Effector CD8-positive, alpha-beta T cell (primary cell): ENCODE measurements at places on chromosomes 12 and 14.

- DNase-seq = no peak
Measured at GRCh38 chr12:126554625-126555024, 1489.4 kb downstream of the AACS start.

- DNase-seq = no peak
Measured at GRCh38 chr12:116244001-116244400, 33.5 kb downstream of the MED13L start.

GRCh38 chr12:52389313-52390207, 4.1 kb upstream of the KRT84 start:
- DNase-seq = no peak

GRCh38 chr12:106214571-106214970, 33.2 kb downstream of the CKAP4 start:
- DNase-seq = no peak

DNA sequence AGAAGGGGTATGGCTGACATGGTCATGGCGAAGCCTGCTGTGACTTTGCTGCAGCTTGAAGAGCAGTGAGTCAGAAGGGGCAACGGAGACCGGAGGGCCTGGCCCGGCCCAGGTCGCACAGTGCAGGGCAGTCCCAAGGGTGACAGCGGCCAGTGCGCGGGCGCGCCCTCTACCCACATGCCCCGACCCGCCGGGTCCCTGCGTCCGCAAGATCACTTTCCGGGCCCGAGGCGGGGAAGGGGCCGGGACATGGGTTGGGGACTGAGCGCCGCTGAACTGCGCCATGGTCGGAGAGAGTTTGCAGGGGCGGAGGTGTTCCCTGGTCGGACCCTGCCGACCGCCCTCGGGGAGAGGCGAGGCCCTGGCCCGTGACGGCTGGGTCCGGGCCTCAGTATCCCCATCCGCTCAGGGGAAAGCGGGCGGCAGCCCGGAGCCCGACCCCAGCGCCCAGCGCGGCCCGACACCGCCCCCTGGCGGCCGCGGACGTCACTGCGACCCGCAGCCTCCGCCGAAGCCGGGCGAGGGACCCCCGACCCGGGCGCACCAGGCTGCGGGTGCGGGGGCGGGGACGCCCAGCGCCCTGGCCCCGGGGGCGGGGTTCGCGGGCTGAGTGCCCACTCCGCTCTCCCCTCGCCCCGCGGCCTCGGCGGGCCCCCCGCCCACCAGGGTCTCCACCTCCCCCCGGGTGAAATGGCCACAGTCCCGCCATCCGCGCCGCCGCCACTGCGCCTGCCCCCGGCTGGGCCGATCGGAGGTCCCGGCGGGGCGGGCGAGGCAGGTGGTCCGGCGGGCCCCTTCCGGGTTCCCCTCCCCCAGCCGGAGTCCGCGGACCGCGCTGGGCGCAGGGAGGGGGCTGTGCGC, 7.2 kb upstream of the ANKRD9 start:
- peak; percentile 51 for DNase-seq

GRCh38 chr12:58814036-58814435, 106.3 kb downstream of the LRIG3 start:
- DNase-seq = no peak

- DNase-seq = no peak
Measured at GRCh38 chr12:132452596-132453350, 37.2 kb upstream of the FBRSL1 start.
